ENCODE measurements at places on chromosomes 12 and 14.

GRCh38 chr12:47078733-47079467 is 521 bp upstream of the PCED1B start:
- peak; percentile 33 for DNase-seq

GRCh38 chr12:48629541-48629940 is 52.5 kb downstream of the KANSL2 start:
- no peak for DNase-seq

- DNase-seq = no peak
Observed at GRCh38 chr14:45716572-45716971, 463.6 kb upstream of the MIS18BP1 start.

DNA sequence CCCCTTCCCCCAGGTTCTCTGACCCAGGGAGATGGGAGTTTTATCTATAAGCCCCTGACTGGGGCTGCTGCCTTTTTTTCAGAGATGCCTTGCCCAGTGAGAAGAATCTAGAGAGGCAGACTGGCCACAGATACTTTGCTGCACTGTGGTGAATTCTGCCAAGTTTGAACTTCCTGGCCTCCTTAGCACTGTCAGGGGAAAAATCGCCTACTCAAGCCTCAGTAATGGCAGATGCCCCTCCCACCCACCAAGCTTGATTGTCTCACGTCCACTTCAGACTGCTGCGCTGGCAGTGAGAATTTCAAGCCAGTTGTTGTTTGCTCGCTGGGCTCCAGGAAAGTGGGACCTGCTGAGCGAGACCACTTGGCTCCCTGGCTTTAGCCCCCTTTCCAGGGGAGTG is 31.7 kb downstream of the KLRK1 start:
- DNase-seq = no peak

GRCh38 chr12:115349711-115350110 is 665.7 kb upstream of the TBX3 start:
- no peak for DNase-seq

GRCh38 chr12:124254126-124254525 is 40.8 kb upstream of the RFLNA start:
- DNase-seq = no peak

GRCh38 chr12:102527171-102527720 is 46.9 kb upstream of the IGF1 start:
- peak; percentile 4 for DNase-seq

GRCh38 chr12:117599849-117600248 is 238.4 kb upstream of the NOS1 start:
- no peak for DNase-seq

DNA sequence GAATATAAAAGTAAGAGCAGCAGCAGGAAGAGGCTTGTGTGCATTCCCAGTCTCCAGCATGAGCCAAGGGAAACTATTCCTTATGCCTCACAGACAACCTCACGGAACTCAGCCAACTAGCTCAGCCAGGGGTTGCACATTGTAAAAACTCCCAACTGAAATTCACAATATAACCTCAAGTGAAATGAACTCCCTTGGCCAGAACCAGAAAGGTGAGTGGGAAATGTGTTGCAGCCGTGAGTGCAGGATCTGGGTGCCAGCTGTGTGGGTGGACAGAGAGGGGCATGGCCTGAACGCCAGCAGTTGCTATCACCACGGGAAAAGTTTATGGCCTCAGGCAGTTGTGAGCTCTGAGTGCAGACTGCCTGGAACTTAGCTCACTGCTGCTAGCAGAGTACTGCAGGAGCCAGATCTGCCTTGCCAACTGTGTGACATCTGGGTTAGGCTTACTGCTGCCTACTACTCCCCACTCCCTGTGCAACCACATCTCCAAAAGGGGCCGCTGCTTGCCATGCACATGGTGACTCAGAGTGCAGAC is 2.3 kb upstream of the CLEC1A start:
- no peak for DNase-seq

DNA sequence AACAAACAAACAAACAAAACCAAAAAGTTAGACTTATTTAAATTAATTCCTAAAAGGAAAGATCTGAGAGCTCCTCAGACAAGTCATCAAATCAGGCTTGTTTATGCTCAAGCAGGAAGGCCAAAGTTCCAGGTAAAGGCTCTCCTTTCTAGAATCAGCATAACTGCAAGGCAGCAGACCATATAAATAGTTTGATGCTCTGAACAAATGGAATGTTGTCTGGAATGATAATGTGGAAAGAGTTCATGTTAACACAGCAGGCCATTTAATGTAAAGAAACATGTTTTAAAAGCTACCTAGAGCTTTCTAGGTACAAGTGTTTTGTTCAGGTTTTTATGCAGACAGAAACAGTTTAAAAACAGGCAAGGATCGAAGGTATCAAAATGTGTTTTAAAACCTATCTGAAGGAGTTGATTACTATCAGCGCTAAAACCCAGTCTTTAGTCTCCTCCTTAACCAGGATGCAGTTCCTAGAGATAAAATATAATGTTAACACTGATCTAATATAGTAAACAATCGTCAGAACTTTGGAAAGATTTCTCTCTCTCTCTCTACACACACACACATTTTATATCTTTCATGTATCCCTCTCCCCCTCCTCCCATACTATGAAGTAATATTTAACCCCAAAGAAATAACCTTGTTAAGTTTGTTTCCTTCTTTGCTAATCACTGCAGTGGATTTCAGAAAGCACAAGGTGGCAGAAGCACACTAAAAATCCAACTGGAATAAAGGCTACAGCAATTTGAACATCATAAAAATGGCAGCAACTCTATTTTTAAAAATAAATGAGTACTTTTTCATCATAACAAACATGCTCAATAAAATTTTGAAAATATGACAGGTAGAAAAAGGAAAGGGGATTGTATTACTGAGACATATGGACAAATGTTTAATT is 135.5 kb downstream of the PAWR start:
- DNase-seq = peak; percentile 9

GRCh38 chr14:22303589-22304195 is 285.3 kb downstream of the DAD1 start:
- DNase-seq = no peak

DNA sequence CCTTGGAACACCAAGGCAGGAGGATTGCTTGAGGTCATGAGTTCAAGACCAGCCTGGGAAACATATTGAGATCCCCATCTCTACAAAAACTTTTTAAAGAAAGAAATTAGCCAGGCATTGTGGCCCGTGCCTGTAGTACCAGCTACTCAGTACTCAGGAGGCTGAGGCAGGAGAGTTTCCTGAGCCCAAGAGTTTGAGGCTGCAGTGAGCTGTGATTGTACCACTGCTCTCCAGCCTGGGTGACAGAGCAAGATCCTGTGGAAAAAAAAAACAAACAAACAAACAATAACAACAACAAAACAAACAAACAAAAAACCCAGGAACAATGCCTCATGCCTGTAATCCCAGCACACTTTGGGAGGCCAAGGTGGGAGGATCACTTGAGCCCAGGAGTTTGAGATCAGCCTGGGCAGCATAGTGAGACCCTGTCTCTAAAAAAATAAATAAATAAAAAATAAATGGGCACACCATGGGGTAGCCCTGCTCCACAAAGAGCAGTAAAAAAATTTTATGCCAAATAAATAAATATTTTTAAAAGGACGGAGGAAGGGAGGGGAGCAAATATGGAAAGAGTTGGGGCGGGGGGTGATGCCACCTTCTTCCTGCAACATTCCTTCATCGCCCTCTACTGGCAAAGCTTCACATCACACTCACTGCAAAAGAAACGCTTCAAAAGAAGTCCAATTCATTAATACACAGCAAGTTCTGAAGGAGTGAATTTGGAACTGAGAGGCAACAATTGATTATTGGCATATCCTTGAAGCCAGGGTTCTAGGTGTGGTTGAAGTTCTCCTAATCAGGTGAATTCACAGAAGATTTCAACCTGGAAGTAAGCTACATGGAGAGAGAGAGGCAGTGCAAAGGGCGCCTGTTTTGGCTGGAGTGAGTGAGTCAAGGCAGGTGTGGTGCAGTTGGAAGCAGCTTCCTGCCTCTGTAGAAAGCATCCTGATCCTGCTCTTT is 8.8 kb upstream of the GNPTAB start:
- DNase-seq = peak; percentile 74

GRCh38 chr12:45730348-45731189 is 1.1 kb downstream of the ARID2 start:
- DNase-seq = peak; percentile 63

GRCh38 chr12:25585662-25586061 is 32.6 kb upstream of the LMNTD1 start:
- DNase-seq = no peak

DNA sequence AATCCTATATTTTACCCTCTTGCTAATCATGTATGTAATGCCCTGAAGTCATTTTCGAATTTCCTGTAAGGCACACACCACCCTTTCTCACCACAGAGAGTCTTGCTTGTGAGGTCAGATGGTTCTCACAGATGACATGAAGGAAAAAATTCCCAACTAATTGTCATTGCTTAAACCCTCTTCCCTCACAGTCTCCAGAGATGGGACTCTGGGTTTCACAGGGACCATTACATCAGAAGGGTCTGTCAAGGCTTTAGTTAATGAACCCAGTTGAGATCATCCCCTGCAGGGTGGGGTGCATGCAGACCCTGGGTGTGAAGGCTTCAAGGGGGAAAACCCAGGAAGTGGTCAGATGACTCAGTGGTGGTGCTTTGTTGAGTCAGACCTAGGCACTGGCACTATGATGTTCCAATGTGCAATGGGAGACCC is 229.6 kb downstream of the BCAT1 start:
- peak; percentile 88 for DNase-seq

DNA sequence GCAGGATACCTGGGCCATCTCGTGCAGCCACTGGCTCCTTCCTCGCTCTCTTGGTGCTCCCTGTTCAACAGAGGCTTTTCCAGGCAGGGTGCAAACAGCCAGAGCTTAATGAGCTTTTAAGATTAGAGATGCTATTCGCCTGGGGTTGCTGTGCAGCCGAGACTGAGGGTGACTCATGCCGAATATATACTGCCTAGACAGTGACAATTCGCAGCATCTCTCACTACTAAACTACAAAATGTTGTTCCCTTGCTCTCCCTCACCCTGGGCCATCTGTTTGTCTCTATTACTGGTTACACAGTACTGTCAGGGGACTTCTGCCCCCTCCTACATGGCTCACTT is 26.0 kb upstream of the TESC start:
- no peak for DNase-seq

DNA sequence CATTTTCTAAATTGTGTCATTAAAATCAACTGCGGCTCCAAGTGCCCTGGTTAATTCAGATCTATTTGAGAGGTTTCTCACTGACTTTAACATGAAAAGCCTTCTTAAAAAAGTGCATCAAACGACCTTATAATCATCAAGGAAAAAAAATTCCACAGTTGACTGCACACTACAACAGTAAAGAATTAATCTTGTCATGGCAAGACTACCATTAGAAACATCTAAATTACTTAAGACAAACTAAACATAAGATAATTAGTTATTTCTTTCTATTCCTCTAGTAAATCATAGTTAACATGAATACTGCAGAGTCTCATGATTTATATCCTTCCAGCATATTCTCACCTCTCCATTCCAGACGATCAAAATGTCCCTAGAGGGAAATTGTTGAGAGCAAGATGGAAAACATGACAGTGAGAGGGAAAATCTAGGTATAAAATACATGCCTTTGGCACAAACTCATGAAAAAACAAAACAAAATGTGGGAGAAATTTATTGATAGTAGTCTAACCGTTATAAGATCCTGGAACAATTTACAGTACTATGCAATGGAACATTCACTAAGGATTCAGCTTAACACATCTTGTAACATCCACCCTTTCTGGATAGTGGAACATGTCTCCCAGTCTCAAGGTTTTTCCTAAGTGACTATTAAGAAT is 112.5 kb downstream of the PRKD1 start:
- DNase-seq = no peak

DNA sequence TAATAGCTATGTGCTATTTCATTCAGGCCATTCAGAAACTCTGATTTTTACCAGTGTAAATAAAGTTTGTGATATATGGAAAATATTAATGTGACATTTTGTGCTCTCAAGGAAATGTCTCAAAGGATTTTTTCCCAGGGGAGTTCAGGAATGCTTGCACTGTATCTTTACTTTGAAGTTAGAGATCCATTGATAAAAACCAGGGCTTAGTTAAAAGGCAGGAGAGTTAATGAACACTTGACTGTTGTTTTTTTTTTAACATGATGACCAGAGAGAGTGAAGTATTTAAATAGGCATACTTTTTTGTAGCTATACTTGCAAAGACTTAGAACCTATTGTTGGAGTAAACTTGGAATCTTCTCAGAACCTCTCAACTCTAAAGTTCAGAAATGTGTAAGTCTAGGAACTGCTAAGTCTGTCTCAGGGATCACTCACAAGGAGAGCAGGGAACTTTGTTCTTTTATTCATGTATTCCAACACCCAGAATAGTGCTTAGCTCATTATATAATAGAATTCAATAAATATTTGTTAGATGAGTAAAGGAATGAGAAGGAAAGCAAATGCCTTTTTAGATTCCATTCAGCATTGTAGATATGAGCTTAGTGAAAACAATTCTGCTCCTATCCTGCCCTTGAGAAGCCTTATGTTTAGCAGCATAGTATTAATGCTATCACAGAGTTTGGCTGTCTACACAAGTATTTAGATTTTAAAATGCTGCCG is 117.5 kb downstream of the DAAM1 start:
- DNase-seq = no peak

- no peak for DNase-seq
Observed at GRCh38 chr12:105798256-105798845, 340.4 kb downstream of the NUAK1 start.

- DNase-seq = no peak
Observed at GRCh38 chr14:33812181-33812580, 138.7 kb downstream of the EGLN3 start.

DNA sequence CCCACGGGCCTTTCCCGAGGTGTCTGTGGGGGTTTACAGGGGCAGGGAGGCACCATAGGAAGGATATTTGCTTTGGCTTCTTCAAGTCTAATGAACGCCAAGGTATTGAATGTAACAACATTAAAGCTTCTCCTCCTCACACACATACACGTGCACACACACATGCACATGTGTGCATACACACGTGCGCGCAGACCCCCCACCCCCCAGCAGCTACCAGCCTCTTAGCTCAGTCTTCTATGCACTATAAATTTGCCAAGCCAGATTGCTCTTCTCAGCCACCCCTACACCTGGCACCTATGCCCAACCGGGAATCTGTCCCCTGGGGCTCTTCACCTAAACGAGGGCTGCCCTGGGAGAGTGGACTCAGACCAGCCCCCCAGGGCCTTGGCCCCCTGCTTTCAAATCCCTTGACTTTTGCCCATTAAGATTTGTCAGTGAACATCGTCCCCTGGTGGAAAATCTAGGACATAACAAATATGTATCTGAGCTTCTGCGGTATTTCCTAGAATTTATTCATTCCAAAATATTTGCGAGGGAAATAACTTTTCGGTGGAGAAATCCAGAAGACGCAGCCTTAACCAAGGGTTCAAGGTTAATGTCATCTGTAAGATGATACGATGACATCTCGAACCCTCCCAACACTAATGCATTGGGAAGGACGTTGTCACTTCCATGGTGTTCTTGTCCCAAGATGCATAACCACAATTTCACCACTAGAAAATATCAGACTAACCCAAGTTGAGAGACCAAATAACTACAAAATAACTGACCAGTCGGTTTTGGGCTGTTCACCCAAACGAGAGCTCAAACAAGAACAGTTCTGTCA is 330.4 kb downstream of the MED13L start:
- no peak for DNase-seq
